Activated naive CD8-positive, alpha-beta T cell treated with anti-CD3 and anti-CD28 coated beads, Interleukin-2, amount 50 U/mL, for 16 hours (primary cell): ENCODE measurements at places on chromosomes 7 and 10.

DNA sequence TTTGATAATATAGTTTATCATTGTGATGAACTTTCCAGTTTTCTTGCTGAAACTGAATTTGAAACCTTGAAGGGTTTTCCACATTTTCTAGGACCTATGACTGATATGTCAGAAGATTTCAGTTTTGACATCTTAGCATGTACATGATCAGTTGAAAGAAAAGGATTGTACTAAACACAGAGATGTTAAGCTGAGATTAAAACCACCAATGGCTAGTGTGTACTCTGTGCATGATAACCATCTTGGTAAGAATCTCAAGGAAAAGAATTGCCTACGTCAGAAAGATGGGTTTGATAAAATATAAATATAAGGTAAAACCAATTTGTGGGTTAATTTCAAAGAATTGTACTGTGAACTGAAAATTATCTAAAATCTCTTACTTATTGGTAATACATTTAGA is 776.4 kb downstream of the GATA3 start:
- DNase-seq = no peak

DNA sequence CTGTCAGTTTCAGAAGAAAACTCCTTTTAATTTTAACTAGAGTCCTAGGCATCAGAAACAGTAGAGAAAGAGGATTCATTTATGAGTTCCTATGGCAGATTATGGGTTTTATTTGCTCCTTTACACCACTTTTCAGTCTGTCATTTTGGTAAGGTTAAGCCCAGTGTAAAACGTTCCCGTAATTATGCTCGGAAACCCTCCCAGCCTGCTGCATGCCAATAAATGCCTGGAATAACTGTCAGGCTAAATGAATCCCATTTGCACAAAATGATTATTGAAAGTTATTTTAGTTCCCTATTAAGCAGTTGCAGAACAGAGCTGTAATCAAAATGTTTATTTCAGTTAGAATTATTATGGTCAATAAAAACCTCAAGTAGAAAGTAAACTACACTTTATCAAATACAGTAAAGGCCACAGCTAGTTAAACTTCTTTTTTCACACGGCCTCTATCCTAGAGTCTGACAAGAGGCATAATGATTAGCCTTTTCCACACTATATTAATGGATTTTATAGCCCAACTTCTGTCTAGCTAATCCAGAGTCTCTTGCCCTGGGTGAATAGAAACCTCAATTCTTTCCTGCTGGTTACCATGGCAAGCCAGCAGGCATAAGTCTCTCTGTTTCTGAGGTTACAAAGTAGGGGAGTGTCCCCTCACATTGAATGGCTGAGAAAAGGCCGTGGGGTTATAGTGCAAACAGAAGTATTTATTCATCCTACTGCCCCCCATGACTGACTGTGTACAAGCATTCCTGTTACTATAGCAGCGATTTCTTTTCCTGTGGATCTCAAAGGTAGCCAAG is 80.8 kb upstream of the NPVF start:
- no peak for DNase-seq

GRCh38 chr7:17370901-17371585 is 72.6 kb downstream of the AHR start:
- no peak for DNase-seq

GRCh38 chr7:92685136-92686042 is 95.2 kb upstream of the FAM133B start:
- peak; percentile 40 for DNase-seq

GRCh38 chr7:158976468-158976848 is 120.1 kb downstream of the DYNC2I1 start:
- DNase-seq = no peak

GRCh38 chr7:134916171-134916883 is 70.0 kb upstream of the AGBL3 start:
- DNase-seq = no peak

GRCh38 chr10:67115972-67116371 is 190.1 kb downstream of the LRRTM3 start:
- DNase-seq = no peak

- no peak for DNase-seq
Measured at GRCh38 chr10:48800007-48800675, 115.5 kb downstream of the WDFY4 start.

DNA sequence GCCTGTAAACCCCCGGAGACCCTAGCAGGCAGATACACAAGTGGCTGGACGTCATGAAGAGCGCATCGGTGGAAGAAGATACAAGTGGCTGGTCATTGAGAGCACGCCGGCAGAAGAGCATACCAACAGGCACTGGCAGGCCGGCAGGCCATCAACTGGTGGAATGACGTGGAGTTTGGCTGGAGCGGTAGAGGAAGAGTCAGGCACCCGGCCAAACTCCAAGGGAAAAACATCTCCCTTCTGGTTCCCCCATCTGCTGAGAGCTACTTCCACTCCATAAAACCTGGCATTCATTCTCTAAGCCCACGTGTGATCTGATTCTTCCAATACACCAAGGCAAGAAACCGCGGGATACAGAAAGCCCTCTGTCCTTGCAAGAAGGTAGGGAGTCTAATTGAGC is 113.4 kb upstream of the NPSR1 start:
- no peak for DNase-seq

DNA sequence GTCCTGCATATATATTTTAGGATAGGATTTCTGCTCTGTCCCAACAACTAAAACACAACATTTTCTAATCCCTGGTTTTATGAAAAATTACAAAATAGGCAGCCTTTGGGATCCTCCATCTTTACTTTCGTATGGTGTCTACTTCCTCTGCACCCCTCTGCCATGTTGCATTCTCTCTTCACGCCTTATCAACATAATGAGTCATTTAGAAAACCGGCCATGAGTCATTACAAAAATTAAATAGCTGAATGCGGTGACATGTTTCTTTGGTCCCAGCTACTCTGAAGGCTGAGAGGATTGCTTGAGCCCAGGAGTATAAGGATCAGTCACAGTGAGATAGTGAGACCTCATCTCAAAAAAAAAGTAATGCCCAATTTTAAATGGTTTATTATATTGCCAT is 148.1 kb upstream of the CELF2 start:
- DNase-seq = no peak

DNA sequence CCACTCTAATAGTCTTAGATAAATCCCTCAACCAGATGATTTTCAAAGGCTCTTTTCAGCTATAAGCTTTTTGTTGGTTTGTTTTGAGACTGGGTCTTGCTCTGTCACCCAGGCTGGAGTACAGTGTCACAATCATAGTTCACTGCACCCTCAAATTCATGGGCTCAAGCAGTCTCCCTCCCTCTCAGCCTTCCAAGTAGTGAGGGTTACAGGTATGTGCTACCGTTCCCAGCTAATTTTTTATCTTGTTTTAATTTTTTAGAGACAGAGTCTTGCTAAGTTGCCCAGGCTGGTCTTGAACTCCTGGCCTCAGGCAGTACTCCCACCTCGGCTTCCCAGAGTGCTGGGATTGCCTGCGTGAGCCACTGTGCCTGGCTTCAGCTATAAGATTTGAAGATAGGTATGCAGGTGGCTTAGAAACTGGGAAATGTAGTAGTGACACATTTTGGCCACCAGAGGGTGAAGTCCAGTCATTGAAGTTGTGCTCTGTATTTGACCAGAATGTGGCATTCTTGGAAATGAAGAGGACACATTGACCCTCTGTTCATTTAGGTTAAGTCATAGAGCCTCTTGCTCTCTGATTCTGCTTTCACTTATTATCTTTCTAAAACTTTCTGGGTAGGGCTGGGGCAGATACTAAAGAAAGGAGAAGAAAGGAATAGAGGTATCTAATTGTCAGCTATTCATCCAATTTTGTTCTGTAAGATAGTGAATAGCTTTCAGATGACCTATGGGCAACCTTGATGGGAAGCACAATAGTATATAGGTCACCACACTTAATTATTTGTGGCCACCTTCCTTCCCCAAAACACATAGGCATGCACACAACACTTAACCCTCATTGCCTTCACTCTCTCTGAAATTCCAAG is 36.0 kb downstream of the R3HCC1L start:
- DNase-seq = no peak

- DNase-seq = no peak
Measured at GRCh38 chr10:110304394-110304779, 333 bp downstream of the SMNDC1 start.

DNA sequence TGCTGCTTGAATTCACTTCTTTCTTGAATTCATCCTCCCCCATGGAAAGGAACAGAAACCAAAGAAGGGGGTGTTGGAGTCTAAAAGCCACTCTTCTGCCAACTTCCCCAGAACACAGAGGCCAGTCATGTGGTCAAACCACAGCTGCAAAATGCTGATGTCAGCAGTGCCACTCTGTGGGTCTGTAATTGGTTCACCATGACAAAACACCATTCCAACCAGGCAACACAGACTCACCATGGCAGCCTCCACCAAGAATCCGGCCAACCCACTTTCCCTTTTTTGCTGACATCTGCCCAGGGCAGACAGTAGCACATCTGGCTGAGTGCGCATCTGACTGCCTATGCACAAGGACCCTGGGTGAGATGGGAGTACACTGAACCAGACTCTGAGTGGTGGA is 16.8 kb downstream of the OSBPL3 start:
- no peak for DNase-seq

DNA sequence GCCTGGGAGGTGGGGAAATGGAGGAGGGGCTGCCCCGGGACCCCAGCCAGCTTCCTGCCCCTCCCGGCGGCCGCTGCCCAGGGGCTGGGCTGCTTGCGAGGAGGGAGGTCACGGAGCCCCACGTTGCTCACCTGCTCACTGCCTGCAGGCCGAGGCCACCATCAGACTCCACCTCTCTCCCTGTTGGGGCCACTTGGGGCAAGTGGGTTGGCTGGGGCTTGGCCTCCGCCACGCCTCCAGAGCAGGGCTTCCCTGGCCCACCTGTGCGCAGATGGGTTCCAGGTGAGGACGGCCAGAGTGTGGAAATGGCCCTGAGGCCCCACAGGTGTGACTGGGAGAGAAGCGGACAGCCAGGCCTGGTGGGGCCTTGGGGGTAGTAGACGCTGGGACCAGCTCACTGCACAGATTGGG is 82.8 kb upstream of the DIP2C start:
- no peak for DNase-seq

GRCh38 chr7:44772440-44772839 is 23.8 kb downstream of the ZMIZ2 start:
- DNase-seq = no peak

DNA sequence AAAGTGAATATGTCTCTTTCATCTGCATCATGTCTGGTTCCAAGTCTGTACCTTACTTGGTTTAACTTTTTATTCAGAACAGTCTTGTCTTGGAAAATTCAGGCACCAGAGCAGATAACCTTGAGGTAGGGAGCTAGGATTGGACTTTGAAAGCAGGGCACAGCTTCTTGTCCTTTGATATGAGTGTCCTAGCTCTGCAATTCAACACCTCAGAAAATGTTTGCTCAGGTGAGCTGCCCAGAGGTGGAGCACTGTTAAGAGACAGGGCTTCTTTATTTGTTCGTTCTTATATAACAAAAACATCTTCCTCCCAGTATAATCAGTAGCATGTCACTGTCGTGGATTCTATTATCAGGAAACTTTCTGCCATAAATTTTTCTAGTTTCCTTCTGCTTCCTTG is 118.3 kb downstream of the LRRC4 start:
- DNase-seq = no peak

GRCh38 chr7:40755438-40755837 is 620.6 kb downstream of the SUGCT start:
- DNase-seq = no peak

DNA sequence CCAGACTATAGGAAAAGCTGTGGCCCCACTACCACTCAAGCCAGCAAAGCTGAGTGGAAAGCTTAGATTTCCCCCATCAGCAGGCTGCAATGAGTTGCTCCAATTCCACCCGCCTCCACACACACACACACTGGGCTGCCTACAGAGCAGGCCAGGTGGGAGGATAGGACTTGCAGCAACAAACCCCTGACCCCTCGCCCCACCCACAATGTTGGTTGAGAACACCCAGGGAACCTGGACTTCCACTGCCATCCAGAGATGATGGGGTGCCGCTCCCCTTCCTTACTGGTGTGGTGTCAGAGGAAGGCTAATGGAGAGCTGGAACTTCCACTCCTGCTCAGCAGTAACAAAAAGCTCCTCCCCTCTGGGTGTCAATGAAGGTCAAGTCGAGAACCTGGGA is 16.8 kb upstream of the PLEKHA1 start:
- DNase-seq = no peak

GRCh38 chr10:92848037-92848440 is 281 bp upstream of the EXOC6 start:
- no peak for DNase-seq

DNA sequence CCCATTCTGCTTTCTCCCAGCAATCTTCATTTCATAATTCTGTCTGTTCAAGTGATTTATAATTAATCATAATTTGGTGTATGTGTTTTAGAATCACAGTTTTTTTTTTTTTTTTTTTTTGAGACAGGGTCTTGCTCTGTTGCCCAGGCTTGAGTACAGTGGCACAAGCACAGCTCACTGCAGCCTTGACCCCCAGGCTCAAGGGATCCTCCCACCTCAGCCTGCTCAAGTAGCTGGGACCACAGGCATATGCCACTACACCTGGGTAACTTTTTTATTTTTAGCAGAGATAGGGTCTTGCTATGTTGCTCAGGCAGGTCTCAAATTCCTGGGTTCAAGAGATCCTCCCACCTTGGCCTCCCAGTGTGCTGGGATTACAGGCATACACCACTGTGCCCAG is 49.2 kb upstream of the PLA2G12B start:
- DNase-seq = no peak

- DNase-seq = no peak
Measured at GRCh38 chr10:58465629-58466028, 47.0 kb upstream of the BICC1 start.

DNA sequence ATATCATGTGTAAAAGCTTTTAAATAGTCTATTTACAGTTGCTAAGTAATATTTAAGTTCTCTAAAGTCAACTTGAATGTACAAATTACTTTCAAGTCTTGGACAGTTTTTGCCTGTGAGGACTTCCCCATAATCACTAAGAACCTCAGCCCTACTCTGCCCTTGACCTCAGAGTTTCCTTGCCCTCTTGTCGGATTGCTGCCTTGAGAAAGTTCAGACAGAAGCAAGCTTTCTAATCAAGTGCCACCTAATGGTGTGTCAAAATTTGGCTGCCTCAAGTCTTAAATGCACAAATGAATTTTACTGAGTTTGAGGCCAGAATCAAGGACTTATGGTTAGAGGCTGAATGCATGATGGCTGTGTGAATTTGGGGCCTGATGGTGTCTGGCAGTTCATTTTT is 88.3 kb upstream of the KAT6B start:
- DNase-seq = no peak
